Left forelimb (tissue), 1 donor: ENCODE measurements at places on chromosomes 1 and 21.
A peak's percentile ranks its signal among the peaks of the same experiment; 100 is the strongest.

GRCh38 chr1:116359871-116360270 lies 13.2 kb upstream of the ATP1A1 start:
- DNase-seq: no peak

DNA sequence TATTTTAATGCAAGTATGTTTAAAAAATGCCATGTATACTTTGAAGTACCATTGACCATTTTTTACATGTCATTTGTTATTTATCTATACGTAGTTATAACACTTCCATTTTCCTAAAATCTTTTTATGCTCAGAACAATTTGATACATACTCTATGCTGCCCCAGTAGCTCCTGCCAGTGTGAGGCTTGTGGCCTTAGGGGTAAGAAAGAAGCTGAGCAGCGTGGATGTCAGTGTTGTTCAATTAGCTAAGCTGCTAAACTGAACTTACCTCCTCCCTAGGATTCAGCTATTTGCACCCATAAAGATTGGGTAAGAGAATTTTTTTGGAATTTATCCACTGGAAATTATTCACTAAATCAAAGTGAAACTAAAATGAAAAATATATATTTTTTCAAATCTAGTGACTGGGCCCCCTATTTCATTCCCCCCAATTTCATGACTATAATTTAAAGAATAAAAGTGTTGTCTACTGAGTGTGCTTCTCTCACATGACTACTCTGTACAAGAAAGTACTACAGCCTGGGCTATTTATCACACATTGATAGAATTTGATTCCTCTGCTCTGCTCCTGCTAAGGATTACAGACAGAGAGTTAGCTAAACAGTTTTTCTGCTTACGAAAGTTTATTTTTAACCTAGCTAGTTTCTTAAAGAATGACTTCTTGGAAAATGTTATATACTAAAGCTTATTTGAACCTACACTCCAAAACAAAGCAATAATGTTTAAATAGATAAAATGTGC lies 1030.3 kb upstream of the ADGRL4 start:
- no peak for DNase-seq

GRCh38 chr1:117416546-117417125 lies 49.4 kb downstream of the MAN1A2 start:
- no peak for DNase-seq

- DNase-seq: no peak
These were observed 100.3 kb downstream of the SCCPDH start for GRCh38 chr1:246824541-246824940.

- DNase-seq: no peak
These were observed 30.7 kb downstream of the RPAP2 start for GRCh38 chr1:92329347-92330129.

- no peak for DNase-seq
These were observed 38.4 kb upstream of the ASB17 start for GRCh38 chr1:75970631-75971030.

DNA sequence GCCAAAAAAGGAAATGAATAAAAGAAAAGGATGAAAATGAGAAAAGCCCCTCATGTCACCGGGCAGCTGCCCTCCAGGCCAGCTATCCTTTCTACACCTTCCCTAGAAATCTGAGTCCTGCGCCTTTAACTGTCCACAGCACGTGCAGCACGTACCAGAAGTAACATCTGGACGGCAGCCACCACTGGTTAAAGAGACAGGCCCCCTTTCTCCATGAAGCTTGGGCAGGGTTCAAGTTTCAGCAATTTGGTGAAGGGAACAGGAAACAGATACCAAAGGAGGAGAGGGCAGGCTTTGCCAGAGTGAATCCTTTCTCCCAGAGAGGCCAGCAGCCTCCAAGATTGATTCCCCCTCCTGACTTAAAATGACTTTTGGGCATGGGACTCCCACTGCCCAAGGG lies 3.6 kb upstream of the KIAA2013 start:
- DNase-seq: peak; percentile 85

DNA sequence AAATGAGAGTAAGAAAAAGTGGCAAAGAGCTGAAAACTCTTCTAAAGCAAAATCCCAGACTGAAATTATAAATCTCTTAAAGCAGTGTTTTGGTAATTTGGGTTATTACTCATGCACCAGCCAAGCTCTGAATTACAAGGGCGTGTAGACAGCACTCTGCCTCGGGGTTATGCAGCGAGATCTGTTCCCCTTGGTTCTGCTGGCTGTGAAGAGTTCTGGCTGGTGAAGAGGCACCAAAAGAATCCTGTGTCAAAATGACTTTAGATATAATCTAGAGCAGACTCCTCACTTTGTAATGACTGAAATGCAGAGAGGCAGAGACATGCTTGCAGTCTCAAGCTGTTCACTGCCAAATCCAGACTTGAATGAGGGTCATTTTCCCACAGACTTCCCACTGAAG lies 461.8 kb upstream of the CXADR start:
- DNase-seq: no peak

GRCh38 chr1:156682166-156682890 lies 5.1 kb upstream of the NES start:
- no peak for DNase-seq

- no peak for DNase-seq
These were observed 22.3 kb upstream of the C1orf105 start for GRCh38 chr1:172398193-172398592.

DNA sequence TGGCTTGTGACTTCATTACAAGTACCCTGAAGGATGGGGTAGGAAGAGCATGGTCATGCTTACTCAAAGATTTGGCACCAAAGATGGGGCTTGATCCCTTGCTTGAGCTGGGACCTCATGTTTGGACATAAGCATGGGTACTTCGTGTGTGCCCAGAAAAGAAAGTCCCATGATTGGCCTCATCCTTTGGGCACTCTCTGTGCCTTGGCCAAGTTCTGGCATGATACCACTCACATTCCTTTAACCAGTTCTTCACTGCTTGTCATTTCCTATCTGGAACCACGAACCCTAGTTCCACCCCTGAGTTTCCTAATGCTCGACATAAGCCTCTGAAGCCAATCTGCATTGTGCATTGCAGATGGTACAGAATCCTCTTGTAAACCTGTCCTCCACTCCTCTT lies 107.0 kb downstream of the NAV1 start:
- DNase-seq: no peak

DNA sequence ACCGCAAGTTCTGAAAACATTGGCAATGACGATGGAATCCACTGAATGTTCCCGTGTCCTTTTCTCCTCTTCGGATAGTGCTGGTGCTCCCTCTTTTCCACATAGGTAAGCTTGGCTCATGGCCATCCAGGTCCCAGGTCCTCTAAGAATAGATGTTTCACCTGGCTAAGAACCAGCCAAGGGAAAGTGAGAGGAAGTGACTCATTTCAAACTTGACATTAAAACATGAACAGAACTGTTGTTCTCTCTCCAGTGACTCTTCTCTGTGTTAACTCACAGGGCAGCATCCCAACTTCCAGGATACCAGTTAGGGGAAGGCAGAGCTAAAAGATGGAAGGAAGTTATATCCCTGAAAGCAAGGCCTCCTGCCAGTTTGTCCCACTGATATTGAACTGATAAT lies 493.8 kb upstream of the CHRM3 start:
- no peak for DNase-seq

DNA sequence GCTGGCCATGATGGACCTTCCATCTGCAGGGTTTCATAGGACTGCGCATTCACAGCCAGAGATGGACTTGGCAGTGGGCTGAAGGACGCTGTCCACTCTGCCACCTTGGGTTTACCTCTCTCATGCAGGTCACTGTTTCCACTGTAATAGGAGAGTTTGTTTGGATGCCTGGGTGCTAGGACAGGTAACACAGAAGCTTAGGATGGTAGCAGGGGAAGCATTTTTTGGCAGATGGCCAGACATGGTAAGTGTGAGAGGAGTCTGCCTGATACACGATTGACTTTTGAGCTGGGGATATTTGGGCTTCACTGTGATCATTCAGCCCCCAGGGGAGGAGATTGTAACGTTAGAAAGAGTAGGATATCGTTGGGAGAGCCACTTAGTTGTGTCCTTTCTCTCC lies 11.8 kb downstream of the PSEN2 start:
- DNase-seq: no peak

GRCh38 chr1:17287130-17287776 lies 20.7 kb upstream of the PADI4 start:
- no peak for DNase-seq

DNA sequence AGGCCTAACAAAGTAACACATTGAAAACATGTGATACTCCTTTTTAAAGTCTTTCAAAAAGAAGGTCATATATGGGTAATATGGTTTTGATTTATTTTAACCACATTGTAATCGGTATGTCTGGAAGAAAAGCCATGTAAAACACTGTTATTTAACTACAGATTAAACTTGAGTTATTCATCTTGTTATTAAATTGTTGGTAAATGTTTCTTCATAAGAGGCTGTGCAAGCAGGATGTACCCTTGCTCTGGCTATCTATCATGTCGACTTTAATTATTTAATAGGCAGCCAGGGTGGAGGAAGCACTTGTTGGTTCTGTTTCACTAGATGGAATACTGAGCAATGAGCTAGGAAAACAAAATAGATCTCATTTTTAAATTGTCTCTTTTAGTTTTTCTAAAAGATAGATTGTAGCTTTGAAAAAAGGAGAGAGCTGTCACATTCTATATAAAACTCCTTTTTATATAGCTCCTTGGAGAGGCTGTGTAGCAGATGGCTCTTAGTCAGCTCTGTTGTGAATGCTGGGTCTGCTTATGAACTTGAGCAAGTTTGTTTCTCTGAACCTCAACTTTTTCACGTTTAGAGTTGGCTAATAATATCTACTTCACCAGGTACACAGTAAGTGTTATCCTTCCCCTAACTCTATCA lies 39.5 kb downstream of the LRRC8B start:
- no peak for DNase-seq

- DNase-seq: no peak
These were observed 9.0 kb downstream of the COX20 start for GRCh38 chr1:244844155-244845121.

DNA sequence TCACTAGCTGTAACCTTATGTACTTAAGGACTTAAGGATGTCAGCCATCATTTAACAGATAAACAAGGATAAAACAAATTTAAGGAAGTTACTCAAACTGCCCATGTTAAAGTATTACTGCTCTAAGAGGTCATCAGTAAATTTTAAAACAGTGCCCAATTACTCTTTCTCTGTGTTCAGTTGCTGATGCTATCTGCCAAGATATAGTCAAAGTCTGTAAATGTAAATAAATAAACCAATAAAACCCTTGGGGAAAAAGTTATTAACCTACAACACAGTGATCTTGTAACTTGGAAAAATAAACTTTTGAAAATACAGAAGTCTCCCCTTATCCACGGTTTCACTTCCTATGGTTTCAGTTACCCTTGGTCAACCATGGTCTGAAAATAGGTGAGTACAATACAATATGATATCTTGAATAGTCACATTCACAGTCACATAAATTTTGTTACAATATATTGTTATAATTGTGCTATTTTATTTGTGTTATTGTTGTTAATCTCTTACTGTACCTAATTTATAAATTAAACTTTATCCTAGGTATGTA lies 501.8 kb downstream of the LMO4 start:
- no peak for DNase-seq
